NCI-H748 treated with DMSO at 0.1 percent for 48 hours (cell line): ENCODE measurements at places on chromosomes 5 and 9.

- DNase-seq: no peak
Observed at GRCh38 chr5:15286650-15287049, 213.3 kb upstream of the FBXL7 start.

DNA sequence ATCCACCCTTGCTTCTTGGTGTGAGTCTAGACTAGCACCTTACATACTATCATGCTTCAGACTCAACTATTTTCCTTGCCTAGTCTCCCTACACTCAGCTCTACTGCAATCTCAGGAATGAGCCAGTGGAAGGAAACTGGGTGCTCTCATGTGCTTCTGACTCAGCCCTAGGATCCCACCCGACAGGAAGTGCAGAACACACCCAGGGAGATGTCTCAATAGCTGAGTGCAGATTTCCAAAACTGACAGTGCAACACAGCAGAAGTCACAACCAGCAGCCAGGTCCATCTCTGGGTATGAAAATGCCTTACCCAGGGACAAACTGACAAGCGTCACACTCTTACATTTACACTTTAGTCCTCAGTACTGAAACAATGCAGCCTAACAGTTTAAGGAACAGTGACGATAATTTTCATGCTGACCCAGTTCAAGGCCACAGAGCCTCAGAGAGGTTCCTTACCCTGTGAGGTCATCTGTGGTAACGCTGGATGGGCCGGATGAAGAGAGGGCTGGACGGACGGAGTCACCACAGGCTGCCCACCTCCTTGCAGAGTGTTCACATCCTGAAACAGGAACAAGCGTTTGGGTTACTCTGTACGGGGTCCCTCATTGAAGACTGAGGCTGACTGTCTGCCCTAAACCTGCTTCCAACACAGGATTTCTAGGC is 33.0 kb downstream of the FKBP15 start:
- DNase-seq: no peak

DNA sequence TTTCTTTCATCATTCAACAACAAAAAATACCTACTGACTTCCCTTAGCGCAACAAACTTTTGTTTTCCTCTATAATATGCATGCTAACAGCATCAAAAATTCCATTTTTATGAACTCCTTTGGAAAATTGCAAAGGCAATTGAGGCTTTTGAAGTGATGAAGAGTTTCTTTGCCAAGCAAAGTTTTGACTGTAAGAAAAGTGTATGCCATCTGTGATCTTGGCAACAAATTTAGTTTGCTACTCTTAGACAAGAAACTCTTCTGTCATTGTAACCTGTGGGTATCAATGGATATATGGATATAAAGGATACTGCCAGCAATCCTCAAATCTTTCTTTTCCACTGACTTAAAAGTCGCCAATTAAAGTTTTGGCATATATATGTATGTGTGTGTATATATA is 72.0 kb upstream of the GABRA1 start:
- DNase-seq: no peak

DNA sequence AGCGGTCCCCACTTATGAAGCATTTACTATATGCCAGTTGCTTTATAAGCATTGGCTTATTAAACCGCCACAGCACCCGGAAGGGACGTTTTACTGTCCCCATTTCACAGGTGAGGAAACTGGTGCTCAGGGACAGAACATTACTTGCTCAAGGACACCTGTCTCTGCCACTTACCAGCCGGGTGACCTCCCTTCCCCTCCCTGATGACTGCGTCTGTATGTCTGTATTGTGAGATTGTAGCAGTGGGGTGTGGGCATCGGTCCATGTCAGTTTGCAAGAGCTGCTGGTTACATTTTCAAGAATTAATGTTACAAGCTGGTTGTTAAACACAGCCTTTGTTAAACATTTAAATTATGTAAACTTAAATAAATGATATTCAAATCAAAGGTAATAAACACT is 77.6 kb upstream of the LMX1B start:
- no peak for DNase-seq

GRCh38 chr5:74079971-74080556 is 454.1 kb downstream of the ARHGEF28 start:
- DNase-seq: no peak

DNA sequence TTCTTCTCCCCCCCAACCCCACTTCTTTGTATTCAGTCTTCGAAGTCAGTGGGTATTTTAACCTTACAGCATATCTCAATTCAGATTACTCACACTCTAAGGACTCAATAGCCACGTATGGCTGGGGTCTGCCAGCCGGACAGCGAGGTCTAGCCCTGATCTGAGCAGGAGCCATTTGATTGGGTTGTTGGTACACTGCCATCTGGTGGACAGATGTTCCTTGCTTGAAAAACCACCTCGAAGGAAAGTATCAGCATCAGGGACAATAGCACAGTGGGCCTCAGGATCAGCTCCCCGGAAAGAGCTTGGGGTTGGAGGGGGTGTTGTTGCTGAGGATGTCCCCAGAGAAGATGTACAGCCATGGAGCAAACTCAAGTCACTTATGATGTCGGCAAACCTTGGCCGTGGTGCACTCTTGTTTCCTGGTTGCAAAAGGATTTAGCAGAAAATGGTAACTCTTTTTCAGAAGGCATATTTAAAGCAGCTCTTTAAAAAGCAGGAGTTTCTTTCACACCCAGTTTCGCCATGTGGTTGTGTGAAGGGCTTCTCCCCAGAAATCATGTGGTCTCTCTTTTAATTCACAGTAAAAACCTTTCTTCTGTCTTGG is 31.7 kb upstream of the KCNMB1 start:
- peak; percentile 76 for DNase-seq

DNA sequence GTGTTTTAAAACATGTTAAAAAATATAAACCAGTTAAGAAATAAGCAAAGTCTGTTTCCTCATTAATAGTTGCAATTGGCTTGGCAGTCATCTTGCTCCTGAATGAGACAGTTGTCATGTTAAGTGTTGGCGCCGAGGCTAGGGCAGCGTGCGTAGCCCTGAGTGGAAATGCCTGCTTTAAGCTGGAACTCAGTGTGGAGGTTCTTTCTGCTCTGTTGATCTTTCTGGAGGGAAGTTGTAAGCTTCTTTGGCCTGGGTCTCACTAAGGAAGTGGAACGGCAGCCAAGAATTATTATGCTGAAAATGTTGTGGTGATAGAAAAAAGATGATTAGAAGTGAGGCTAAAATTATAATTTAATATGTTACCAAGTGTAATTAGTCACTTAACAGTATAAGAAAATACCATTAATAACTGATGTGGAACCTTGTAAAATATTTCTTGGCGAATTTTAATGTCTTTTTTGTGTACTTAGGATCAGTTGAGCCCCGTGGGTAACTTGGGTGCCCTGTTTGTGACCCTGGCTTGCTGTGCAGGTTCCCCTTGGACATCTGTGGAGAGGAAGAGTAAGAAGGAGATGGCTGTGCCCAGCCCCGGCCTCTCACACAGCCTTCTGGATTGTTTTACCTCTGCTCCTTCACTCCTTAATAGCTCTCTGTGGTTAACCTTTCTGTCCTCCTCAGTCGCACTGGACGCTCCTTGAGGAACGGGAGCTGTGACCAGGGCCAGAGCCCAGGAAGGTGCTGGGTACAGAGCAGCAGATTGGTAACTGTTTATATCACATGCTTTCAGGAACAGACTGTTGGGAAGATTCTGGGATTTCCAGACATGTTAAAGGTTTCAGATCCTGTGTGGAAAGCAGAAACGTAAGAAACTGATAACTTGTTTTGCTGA is 31.0 kb downstream of the PCBD2 start:
- no peak for DNase-seq

DNA sequence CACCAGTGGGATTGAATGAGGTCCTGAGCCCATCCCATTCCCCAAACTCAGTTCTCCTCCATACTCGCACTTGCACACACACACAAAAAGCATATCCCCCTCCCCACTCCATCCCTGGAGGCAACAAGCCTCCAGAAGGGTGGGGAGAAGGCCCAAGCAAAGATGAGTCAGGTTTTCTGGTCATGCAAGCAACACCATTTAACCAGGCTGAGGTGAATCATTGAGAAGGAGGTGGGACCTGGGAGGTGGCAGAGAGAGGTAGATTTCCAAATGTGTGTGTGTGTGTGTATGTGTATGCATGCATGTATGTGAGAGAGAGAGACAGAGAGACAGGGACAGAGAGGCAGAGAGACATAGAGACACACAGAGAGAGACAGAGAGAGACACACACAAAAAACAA is 185.2 kb upstream of the TRIM32 start:
- no peak for DNase-seq

GRCh38 chr5:173736374-173736773 is 119.9 kb upstream of the BOD1 start:
- DNase-seq: no peak

DNA sequence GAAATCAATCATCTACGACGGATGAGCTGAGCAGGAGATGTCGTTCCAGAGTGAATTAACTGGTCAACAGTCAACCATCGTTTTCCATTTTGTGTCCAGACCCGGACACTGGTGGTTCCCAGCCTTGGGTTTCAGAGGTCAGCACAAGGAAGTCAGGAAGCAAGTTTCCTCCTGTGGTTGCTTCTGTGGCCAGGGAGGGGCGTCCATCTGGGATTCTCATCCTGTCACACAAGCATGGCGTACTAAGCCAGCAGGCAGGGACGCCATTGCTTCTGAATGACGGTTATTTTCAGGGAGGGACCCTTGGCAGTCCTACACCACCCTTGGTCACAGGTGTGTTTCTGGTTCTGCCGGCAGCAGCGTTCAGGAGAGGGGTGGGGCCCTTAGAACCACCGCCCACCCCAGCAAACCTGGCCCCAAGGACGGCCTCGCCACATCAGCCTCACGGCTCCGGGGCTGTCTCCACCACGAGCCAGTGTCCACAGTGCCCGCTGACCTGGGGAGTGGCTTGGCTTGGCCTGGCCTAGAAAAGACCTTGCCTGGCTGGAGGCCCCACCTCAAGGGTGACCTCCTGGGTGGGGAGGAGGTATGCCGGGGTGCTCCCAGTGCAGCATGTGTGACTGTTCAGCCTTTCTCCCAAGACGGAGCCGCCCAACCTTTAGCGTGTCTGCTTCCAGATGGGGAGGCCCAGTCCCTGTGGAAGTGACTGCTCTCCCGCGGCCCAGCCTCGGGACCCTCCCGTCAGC is 25.2 kb downstream of the NDUFS6 start:
- DNase-seq: no peak

DNA sequence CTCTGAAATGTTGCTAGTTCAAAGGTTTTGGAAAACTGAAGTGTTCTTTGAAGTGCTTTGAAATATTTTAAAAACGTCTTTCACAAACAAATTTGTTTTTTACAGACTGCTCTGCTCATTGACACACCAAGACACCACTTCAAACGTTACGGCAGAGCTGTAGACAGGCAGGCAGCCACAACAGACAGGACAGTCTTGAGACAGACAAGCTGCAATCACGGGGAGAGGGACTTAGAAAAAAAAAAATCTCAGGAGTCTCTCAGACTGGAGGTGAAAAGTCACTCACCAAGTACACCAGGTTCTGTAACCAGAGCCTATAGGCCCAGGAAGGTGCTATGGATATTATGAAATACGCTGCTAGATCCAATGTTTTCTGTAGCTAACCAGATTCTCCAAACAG is 135.4 kb downstream of the ISL1 start:
- DNase-seq: no peak

- DNase-seq: no peak
Observed at GRCh38 chr5:172556971-172557461, 84.0 kb upstream of the NEURL1B start.

GRCh38 chr5:855771-856530 is 5.2 kb upstream of the ZDHHC11 start:
- DNase-seq: no peak

DNA sequence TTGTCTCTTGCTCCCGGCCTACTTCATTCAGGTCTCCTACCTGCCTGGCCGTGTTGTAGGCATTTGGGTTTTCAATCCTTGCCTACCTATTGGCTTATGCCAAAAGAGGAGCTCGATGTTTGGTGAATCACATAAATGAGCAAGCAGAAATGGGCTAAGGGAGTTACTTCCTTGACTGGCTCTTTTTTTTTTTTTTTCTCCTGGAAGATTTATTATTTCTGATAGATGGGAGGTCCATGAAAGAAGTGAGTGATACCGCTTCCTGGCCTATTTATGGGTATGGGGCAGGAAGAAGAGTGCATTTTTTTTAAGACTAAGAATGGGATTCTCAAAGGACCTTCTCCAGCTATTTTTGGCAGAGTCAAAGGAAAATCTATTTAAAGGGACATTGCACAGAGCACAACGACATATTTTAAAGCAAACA is 294.1 kb downstream of the ARHGAP26 start:
- no peak for DNase-seq

- DNase-seq: peak; percentile 47
Observed at GRCh38 chr9:125397736-125398135, 136.1 kb downstream of the GAPVD1 start.

DNA sequence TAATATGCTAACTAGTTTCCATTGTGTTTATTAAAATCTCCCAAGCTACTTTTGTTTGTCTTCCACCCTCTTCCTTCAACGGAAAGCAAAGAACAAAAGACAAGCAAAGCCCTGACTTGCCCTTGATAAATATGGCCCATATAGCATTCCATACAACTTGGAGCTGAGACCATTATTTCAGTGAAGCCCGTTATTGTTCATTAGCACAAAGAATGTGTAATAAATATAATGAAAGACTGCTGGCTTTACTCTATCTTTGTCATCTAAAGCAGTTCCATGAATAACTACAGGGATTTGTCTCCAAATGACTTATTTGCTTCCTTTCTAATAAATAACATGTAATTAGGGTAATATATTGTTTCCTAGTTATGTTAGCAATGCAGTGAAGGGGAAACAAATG is 270.7 kb upstream of the TLE4 start:
- DNase-seq: no peak

DNA sequence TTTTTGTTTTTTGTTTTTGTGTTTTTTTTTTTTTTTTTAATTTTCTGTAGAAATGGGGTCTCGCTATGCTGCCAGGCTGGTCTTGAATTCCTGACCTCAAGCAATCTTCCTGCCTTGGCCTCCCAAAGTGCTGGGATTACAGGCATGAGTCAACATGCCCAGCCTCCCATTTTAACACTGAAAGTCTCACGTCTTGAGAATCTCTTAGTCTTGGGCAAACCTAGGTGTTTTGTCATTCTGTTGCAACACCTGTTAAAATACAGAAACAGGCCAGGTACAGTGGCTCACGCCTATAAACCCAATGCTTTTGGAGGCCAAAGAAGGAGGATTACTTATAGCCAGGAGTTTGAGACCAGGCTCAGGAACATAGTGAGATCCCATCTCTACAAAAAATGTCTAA is 599.0 kb downstream of the TLR4 start:
- no peak for DNase-seq

DNA sequence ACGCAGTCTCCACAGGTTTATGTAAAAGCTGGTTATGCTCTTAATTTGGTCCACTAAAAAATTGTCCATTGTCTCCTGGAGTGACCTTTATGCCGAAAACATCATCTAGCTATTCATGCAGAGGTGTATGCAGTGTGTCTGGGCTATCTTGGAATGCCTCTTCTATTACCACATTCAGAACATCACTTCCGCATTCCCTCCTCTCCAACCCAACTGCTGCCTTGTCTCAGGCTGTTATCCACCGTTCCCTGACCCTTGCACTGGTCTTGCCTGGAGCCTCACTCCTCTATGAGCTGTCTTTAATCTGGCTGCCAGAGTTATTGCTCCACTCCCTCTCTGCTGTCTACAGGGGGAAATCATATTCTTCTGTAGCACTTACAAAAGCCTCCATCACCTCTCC is 214.1 kb upstream of the ANKRD55 start:
- no peak for DNase-seq

- no peak for DNase-seq
Observed at GRCh38 chr5:161513942-161514341, 32.6 kb downstream of the GABRB2 start.
